H1 (cell line): ENCODE measurements at places on chromosomes 11 and 22. TPM values are rescaled to one million over a fixed set of nuclear protein-coding genes. Genes with fewer than 3 reads are reported as not detected.

DNA sequence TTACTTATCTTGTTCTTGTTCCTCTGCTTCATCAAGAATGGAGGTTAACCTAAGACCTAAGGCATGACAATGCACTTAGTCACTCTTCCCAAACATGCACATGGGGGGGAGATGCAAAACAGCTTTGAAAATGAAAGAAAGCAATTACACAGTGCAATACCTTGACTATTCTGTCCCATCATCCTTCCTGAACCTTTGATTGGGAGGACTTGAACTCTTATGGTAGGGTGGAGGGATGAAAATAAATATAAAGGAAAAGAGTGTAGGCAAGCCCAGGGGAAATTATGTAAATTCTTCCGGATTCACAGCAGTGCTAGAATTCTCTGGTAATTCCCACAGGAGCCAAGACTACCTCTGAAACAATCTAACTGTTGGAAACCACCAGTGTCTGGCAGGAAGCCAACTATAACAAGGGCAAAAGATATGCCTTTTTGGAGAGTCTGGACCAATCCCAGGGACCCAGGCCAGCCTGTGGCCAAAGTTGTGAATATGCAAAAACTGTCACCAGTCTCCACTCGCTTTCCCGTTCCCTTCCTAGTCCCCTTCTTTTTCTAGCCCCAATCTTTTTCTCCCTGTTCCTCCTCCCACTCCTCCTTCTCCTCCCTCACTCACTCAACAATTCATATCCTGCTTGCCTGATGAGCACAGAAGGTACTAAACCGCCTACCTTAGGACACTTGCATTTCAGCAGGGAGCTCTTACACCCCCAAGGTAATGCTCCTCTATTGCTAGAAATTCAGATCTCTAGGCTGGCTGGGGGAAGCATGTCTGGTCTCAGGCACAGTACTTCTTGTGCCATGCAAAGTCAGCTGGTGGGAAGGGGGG is 2.5 kb upstream of the RCN1 start:
- H3K4me1 ChIP-seq = 0 out of 2 replicates have a peak, but pooled peaks cover 2% of the 10 kb centered on the region
- no peaks in the 10 kb centered on the region for H3K36me3 ChIP-seq
- H3K4me3 ChIP-seq = no peak overlapping the region
- H3K27ac ChIP-seq = no peak overlapping the region
- no peaks in the 10 kb centered on the region for H3K27me3 ChIP-seq

- H3K4me1 ChIP-seq = peaks cover 7% of the 10 kb centered on the region
- no peak overlapping the region for H3K4me3 ChIP-seq
- no peaks in the 10 kb centered on the region for H3K36me3 ChIP-seq
- no peak overlapping the region for H3K27ac ChIP-seq
- no peaks in the 10 kb centered on the region for H3K27me3 ChIP-seq
- DNase-seq = no peak
Measured at GRCh38 chr22:20155330-20156041, 4.6 kb upstream of the CCDC188 start.

GRCh38 chr11:95279921-95280868 is 49.2 kb upstream of the SESN3 start:
- H3K36me3 ChIP-seq = no peaks in the 10 kb centered on the region
- H3K4me1 ChIP-seq = peaks cover 13% of the 10 kb centered on the region
- H3K4me3 ChIP-seq = no peak overlapping the region
- no peaks in the 10 kb centered on the region for H3K27me3 ChIP-seq
- DNase-seq = no peak

DNA sequence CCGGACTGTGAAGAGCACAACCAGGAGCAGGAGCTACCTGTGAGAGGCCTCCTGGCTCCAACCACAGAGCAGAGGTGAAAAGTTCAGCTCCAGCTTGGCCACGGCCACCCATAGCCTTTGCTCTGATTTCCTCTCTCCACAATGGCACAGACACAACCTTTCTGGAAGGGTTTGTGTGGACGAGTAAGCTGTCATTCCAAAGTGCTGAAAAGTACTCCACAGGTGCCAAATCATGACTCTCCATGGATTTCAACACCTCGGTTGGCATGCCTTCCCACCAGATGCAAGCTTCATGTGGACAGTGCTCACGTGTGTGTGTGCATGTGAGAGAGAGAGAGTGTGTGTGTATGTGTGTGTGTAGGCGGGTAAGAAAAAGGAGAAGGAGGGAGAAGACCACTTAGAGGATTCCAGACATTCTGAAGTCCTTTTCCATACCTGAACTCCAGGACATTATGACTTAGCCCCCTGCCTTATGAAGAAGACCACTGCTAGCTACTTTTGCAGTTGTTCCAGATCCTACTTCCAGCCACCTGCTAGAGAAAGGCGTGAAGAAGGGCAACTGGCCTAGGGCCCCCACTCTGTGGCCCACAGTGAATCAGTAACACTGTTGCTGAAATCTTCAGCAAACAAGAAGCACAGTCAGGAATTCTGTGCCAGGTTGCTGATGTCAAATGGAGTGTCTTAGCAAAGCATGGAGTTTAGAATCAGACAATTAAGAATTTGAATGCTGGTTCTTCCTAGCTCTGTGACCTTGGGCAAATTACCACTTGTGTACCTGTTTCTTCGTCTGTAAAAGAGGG is 13.9 kb upstream of the NAV2 start:
- no peak for DNase-seq
- H3K4me3 ChIP-seq = no peak overlapping the region
- no peak overlapping the region for H3K27ac ChIP-seq

DNA sequence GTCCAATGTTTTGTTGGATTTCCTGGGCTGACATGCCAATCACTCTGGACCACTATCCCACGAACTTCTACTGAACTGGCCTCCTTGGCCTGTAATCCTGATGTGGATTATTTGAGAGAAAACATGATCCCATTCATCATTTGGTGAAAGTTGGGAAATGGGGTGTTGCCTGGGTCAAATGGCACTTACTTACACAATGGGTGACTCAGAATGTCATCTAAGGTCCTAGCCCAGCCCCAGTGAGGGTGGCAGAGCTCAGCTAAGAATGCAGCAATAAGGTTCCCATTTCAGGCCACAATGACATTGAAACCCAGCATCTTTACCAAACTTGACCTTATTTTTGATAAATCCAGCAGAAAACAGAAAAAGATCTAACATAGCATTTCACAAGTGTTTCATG is 8.0 kb upstream of the DSCAML1 start:
- H3K4me1 ChIP-seq = no peaks in the 10 kb centered on the region
- no peaks in the 10 kb centered on the region; the same call in 1 of the 2 replicates for H3K27me3 ChIP-seq
- DNase-seq = no peak
- H3K4me3 ChIP-seq = no peak overlapping the region
- no peaks in the 10 kb centered on the region for H3K36me3 ChIP-seq

DNA sequence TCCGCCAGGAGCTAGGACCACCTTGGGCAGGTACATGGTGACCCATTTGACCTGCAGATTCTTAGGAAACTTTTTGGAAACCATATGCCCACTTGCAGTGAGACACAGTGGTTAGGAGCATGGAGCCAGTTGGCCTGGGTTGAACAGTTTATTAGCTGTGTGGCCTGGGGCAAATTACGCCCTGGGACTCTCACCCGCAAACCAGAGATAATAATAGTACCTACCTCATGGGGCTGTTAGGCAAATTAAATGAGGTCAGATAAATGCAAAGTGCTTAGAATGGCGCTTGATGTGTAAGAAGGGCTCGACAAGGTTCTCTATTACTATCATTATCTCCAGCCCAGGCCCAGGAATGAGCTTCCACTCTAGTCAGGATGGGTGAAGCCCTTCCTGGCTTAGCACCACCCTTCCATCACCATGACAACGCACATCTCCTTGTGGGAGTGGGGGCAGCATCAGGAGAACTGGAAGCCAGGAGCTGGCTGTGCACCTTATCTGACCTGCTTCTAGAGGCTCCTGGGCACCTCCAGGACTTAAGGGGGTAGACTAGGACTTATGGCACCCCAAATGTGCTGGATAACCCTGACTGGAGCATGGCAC is 5.1 kb downstream of the SYT12 start:
- H3K4me1 ChIP-seq = peaks cover 7% of the 10 kb centered on the region
- no peak overlapping the region for H3K27ac ChIP-seq
- DNase-seq = no peak
- H3K36me3 ChIP-seq = no peaks in the 10 kb centered on the region
- H3K27me3 ChIP-seq = peaks cover 17% of the 10 kb centered on the region

GRCh38 chr11:73982595-73982989 is at the start of gene UCP2:
TSS of gene UCP2 (minus strand) at chr11:73982843. CDS start at chr11:73978378, 4,465 bp downstream.
- H3K36me3 ChIP-seq = peaks cover 6% of the 10 kb centered on the region
- H3K27me3 ChIP-seq = peaks cover 2% of the 10 kb centered on the region; the same call in 1 of the 2 replicates
- H3K4me1 ChIP-seq = peaks cover 18% of the 10 kb centered on the region

TRPC6 gene
- 0.09 and 0.26 TPM in 2 replicates for polyA plus RNA-seq

CSNK2A3 gene
- 0.50 and 1.0 TPM in 2 replicates for polyA plus RNA-seq

- H3K36me3 ChIP-seq = no peaks in the 10 kb centered on the region
- no peaks in the 10 kb centered on the region for H3K27me3 ChIP-seq
- H3K4me1 ChIP-seq = peaks cover 6% of the 10 kb centered on the region
Measured at GRCh38 chr22:19527861-19528417, 3.7 kb upstream of the CLDN5 start.

- no peaks in the 10 kb centered on the region for H3K36me3 ChIP-seq
- DNase-seq = no peak
- no peaks in the 10 kb centered on the region for H3K4me1 ChIP-seq
- no peak overlapping the region for H3K27ac ChIP-seq
Measured at GRCh38 chr11:39367534-39367933, 2091.9 kb downstream of the LRRC4C start.

ZBED4 gene
- 11.0 and 14.5 TPM in 2 replicates for polyA plus RNA-seq

- H3K4me1 ChIP-seq = no peaks in the 10 kb centered on the region
- H3K4me3 ChIP-seq = no peak overlapping the region
- no peak overlapping the region for H3K27ac ChIP-seq
Measured at GRCh38 chr11:87871056-87871455, 304.2 kb downstream of the RAB38 start.

LIN7C gene
- 8.3 and 10.5 TPM in 2 replicates for polyA plus RNA-seq

DNA sequence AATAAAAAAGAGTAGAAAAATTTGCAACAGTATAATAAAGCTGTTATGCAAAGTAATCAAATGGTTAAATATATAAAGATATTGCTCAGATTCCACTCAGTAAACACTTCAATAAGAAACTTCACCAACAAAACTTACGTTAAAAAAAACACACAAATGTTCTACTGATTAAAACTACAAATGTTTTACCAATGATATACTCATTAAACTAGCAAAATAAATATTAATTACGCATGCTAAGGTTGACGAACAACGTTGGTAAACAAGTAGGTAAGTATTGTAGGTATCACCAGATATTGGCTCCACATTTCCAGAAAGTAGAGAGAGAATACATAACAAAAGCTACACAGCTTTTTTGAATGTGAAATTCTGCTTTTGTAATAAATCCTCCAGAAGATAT is 12.6 kb downstream of the RDX start:
- H3K27me3 ChIP-seq = no peaks in the 10 kb centered on the region
- no peak for DNase-seq
- H3K36me3 ChIP-seq = peaks cover 4% of the 10 kb centered on the region
- H3K4me1 ChIP-seq = no peaks in the 10 kb centered on the region
- no peak overlapping the region for H3K27ac ChIP-seq

APOBEC3C gene
- polyA plus RNA-seq = 20.3 and 22.8 TPM in 2 replicates

GRCh38 chr11:33533386-33534052 is 167.1 kb downstream of the C11orf91 start:
- H3K27me3 ChIP-seq = no peaks in the 10 kb centered on the region
- no peaks in the 10 kb centered on the region for H3K36me3 ChIP-seq
- H3K4me1 ChIP-seq = no peaks in the 10 kb centered on the region
- no peak overlapping the region for H3K27ac ChIP-seq

MIAT gene
- polyA plus RNA-seq = 27.6 and 38.3 TPM in 2 replicates

GRCh38 chr11:68020575-68020974 is 9.9 kb upstream of the NDUFS8 start:
- peaks cover 9% of the 10 kb centered on the region for H3K4me1 ChIP-seq
- no peaks in the 10 kb centered on the region for H3K36me3 ChIP-seq
- no peak overlapping the region for H3K4me3 ChIP-seq
- H3K27me3 ChIP-seq = no peaks in the 10 kb centered on the region
- no peak overlapping the region for H3K27ac ChIP-seq

- H3K27ac ChIP-seq = no peak overlapping the region
- H3K4me1 ChIP-seq = no peaks in the 10 kb centered on the region
- H3K27me3 ChIP-seq = no peaks in the 10 kb centered on the region
- H3K36me3 ChIP-seq = no peaks in the 10 kb centered on the region
Measured at GRCh38 chr11:73425108-73425507, 48.9 kb downstream of the RELT start.

OR5B21 gene
- polyA plus RNA-seq = not detected in 2 replicates

DNA sequence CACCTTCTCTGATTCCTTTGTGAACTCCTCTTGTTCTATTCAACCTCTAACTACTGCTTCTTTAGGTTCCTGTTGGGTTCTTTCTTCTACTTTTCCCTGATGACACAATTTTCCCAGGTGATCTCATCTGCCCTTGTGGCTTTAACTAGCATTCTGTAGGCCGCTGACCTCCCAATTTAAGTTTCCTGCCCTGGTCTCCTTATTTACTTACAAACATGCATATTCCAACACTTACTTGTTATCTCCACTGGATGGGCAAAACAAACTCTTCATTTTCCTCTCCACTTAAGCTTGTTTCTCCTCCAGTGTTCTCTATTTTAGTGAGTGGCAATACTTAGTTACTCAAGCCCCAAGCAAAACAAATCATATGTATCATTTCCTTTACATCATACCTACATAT is 734.5 kb downstream of the METTL15 start:
- H3K27ac ChIP-seq = no peak overlapping the region
- DNase-seq = no peak
- no peaks in the 10 kb centered on the region for H3K4me1 ChIP-seq
- H3K27me3 ChIP-seq = no peaks in the 10 kb centered on the region
- no peaks in the 10 kb centered on the region for H3K36me3 ChIP-seq
- H3K4me3 ChIP-seq = no peak overlapping the region

DNA sequence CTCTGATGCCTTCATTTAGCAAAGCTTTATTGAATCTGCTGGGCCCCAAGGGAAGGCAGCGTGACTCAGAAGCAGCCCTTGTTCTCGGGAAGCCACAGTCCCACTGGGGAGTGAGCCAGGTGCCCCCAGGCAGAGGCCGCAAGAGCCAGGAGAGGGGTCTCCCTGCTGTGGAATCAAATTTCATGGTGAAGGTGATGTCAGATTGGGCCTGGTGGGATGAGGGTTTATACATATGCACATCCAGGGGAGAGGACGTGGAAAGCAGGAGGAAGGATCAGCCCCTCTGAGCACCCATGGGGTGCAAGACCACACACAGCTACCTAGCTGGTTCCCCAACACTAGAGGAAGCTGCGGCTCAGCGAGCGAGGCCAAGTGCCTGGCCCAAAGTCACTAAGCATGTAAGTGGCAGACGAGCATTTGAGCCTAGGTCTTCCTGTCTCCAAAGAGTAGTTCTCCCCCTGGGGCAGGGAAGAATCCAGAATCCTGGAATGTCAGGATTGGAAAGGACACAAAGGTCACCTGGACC is 2.0 kb downstream of the SYNGR1 start:
- H3K4me1 ChIP-seq = peaks cover 17% of the 10 kb centered on the region
- H3K36me3 ChIP-seq = no peaks in the 10 kb centered on the region
- 0 out of 2 replicates have a peak, but pooled peaks cover 3% of the 10 kb centered on the region for H3K27me3 ChIP-seq
- no peak overlapping the region for H3K4me3 ChIP-seq

DNA sequence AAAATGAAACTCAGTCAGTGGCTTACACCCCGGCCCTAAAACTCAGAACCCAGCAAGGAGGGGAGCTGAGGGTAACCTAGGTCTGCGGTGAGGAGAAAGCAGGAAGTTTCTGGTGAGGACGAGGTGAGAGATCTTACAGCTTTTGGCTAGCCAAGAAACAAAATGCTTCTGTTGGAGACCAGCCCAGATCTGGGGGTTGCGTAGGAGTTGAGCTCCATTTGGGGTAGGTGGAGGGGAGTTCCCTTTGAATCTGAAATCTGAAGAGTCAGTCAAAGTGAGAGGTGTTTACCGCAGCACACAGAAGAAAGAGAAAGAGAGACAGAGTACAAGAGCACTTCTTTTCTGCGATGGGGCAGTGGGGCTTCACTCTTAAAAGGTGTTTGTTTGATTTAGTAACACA is 29.6 kb downstream of the EHF start:
- H3K36me3 ChIP-seq = no peaks in the 10 kb centered on the region
- no peaks in the 10 kb centered on the region for H3K27me3 ChIP-seq
- no peak for DNase-seq
- H3K4me1 ChIP-seq = peaks cover 8% of the 10 kb centered on the region; the same call in 1 of the 2 replicates
- no peak overlapping the region for H3K27ac ChIP-seq

DEPDC7 gene
- 1.4 and 3.1 TPM in 2 replicates for polyA plus RNA-seq
